A549 treated with DMSO at 1 μM for 4 hours (cell line): ENCODE measurements at places on chromosomes 16 and 17. TPM values are rescaled to one million over a fixed set of nuclear protein-coding genes. Genes with fewer than 3 reads are reported as not detected.

Gene PRSS33
- total RNA-seq: 0.12 TPM in 1 of 5 replicates, not detected in the others

Gene KCNJ18
- total RNA-seq: 0.05 TPM in 2 of 5 replicates, not detected in the others

Gene NEUROD2
- not detected in 5 replicates for total RNA-seq

Gene TP53TG3B
- 0.24 to 0.43 TPM (median 0.27 TPM) in 3 of 5 replicates, not detected in the others for total RNA-seq

Gene RBFOX1
- total RNA-seq: not detected in 5 replicates

Gene KRT9
- total RNA-seq: not detected in 5 replicates

Gene ZG16B
- total RNA-seq: 0.46 to 1.3 TPM (median 0.69 TPM) in 5 replicates

Gene HLF
- total RNA-seq: 0.07 to 0.34 TPM (median 0.18 TPM) in 5 replicates

Gene ZFHX3
- total RNA-seq: 6.2 to 10.3 TPM (median 8.6 TPM) in 5 replicates

Gene RSPRY1
- total RNA-seq: 26.4 to 32.0 TPM (median 28.1 TPM) in 5 replicates

Gene FAM20A
- not detected in 5 replicates for total RNA-seq

Gene HNF1B
- total RNA-seq: 27.9 to 31.4 TPM (median 28.7 TPM) in 5 replicates

Gene CDH3
- total RNA-seq: 0.12 to 0.39 TPM (median 0.21 TPM) in 5 replicates

Gene SP2
- 17.4 to 21.7 TPM (median 18.0 TPM) in 5 replicates for total RNA-seq

Gene ZNRF1
- 18.4 to 25.4 TPM (median 23.5 TPM) in 5 replicates for total RNA-seq
